ENCODE measurements at places on chromosomes 13 and 19. TPM values are rescaled to one million over a fixed set of nuclear protein-coding genes. Genes with fewer than 3 reads are reported as not detected.
A peak's percentile ranks its signal among the peaks of the same experiment; 100 is the strongest.

DNA sequence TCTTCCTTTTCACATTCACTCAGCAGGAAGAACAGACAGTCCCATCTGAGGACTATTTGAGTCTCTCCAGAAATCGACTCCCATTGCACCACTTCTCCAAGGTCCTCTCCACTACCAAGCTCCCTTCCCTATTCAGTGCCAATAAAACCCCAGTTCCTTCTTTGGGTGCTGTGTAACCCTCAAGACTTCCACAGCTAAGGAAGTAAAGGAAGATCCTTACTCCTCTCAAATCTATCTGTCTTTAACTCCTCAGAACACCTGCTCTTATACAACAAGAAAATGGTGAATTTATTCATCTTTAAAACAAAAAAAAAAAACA is 29.2 kb upstream of the TM9SF2 start:
- no peak for DNase-seq

DNA sequence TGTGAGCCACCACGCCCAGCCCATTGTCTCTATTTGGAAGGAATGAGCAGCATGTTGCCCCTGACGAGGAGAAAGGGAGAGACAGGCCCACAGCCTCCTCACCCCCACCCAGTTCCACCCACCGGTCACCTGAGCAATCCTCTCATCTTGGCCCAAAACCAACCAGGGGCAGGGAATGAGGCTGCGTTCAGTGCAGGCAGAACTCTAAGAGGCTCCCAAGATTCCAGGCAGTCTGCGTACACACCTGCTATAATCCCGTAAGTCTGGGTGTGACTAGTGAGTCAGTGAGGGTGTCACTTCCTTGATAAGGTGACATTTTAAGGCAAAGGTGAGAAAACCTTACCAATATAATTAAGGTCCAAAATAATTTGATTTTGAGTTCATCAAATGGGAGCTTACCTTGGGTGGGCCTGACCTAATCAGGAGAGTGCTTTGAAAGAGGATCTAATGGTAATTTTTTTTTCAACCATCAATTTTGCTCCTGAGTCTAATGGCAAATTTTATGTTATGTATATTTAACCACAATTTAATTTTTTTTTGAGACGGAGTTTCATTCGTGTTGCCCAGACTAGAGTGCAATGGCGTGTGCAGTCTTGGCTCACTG is 26.9 kb upstream of the KLF2 start:
- DNase-seq, result peak; percentile 76

GRCh38 chr19:41624515-41624914 is 2.4 kb downstream of the CEACAM4 start:
- no peak for DNase-seq

GRCh38 chr13:98803111-98803561 is 50.7 kb upstream of the SLC15A1 start:
- DNase-seq, result no peak

DNA sequence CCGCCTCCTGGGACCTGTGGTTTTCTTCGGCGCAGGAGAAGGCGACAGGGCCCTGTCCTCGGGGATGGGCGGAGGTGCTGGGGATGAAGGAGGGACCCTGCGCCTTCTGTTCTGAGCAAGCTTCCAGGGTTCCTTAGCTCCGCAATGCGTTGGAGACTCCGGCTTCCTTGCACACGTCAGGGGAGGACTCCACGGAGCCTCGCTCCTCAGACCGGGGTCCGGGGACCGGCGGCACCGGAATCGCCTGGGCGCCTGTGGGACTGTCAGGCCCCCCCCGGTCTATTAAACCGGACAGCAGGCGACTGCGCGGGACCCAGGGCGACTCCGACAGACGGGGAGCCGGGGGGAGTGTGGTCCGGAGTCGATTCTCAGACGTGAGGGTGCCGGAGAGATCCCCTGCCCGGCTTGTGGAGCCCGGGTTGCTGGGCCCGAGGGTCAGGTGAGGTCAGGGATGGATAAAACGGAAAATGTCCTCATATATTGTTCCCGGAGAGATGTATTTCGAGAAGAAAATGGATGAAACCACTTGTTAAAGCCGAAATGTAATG is 227.4 kb downstream of the TEX29 start:
- DNase-seq, result no peak

DNA sequence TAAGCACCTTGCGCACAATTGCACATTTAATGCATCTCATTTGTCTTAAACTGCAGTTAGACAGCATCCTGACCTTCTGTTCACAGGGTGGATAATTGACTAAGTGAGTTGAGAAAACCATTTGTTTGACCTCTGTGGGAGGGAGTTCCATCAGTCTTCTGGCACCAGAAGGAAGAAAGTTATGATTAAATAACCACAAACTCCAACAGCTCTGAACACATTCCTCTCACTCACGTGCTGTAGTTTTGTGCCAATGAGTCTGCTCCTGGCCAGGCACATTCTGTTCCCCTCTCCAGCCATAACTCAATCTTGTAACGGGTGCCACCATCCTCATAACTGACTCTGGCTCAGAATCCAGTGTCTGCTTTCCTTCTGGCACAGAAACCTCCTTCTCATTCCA is 817.2 kb downstream of the SLITRK1 start:
- DNase-seq, result no peak

PLA2G4C gene
- total RNA-seq, result 0.58 TPM

GRCh38 chr19:3176715-3177501 is 1.7 kb upstream of the S1PR4 start:
- no peak for DNase-seq

GRCh38 chr13:32530841-32531253 is 7.7 kb downstream of the N4BP2L2 start:
- no peak for DNase-seq

EID2B gene
- total RNA-seq, result 0.15 TPM

DNA sequence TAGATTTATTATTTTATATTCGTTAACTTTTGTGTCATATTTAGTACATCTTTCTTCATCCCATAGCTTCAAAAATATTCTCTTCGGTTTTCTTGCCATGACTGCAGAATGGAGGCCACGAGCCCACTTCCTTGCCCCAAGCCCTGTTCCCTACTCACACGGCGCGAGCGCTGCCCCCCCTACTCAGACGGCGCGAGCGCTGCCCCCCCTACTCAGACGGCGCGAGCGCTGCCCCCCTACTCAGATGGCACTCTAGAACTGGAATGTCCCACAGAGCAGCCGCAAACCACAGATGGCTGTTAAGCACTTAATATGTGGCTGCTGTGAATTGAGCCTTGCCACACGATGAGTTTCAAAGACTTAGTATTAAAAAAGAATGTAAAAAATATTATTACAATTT is 102.2 kb upstream of the PEG3 start:
- DNase-seq, result peak; percentile 4

All from left colon (tissue), 2 donors.